ENCODE measurements at places on chromosomes 13 and 19. TPM values are rescaled to one million over a fixed set of nuclear protein-coding genes. Genes with fewer than 3 reads are reported as not detected.
A peak's percentile ranks its signal among the peaks of the same experiment; 100 is the strongest.

- H3K36me3 ChIP-seq = peaks cover 50% of the 10 kb centered on the region
- H3K27ac ChIP-seq = no peak overlapping the region
- no peaks in the 10 kb centered on the region for H3K27me3 ChIP-seq
These were observed 19.7 kb downstream of the ZNF433 start for GRCh38 chr19:12015753-12016116.

The TSSK6 gene
- not detected for total RNA-seq

The CLDND2 gene
- not detected for total RNA-seq

The CEBPA gene
- total RNA-seq = 14.9 TPM

DNA sequence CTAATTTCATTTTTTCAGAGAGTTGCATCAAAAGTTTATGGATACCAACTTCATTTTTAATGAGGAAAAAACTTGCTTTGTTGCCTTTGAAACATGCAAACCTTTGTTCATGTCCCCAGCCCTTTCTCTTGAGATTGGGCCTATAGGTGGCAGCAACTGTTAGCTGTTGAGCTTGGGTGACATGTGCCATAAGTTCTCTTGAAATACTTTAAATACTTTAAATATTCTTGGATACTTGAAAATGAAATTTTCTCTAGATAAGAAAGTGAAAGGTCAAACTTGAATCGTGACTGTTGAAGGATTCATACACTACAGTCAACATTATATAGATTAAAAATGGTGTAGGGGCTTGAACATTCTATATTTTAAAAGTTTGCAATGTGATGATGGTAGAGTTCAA, 294.9 kb downstream of the NDFIP2 start:
- no peaks in the 10 kb centered on the region for H3K27me3 ChIP-seq
- H3K4me3 ChIP-seq = no peak overlapping the region
- H3K36me3 ChIP-seq = no peaks in the 10 kb centered on the region
- no peak overlapping the region for H3K27ac ChIP-seq

The SELENOV gene
- total RNA-seq = not detected

DNA sequence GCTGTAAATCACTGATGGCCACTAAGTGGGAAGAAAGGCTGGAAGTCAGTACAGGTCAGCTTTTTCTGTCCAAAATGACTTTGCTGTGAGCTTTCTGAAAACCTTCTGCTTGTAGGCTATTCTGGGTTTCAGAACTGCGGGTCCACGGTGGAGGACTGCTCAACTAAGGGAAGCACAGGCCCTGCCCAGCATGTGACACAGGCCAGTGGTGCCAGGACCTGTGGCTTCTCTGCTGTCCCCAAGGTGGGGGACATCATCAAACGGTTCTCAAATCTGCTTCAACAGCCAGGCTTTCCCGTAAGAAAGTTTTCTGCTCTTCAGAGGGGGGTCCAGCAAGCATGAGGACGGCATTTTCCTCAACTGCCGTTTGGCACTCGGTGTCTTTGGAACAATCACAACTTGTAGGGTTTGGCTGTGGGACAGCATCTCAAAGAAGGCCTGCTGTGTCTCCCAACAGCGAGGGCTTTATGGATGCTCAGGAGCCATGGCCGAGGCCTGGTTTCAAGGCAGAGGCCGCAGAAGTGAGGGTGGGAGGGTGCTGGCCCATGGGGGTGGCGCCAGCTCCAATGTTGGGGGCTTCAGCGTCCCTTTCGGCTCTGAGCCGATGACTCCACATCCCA, 3.8 kb downstream of the SGTA start:
- no peak overlapping the region for H3K4me3 ChIP-seq
- DNase-seq = no peak
- H3K4me1 ChIP-seq = peaks cover 7% of the 10 kb centered on the region
- no peak overlapping the region for H3K27ac ChIP-seq

The PEG3 gene
- total RNA-seq = 6.1 TPM

DNA sequence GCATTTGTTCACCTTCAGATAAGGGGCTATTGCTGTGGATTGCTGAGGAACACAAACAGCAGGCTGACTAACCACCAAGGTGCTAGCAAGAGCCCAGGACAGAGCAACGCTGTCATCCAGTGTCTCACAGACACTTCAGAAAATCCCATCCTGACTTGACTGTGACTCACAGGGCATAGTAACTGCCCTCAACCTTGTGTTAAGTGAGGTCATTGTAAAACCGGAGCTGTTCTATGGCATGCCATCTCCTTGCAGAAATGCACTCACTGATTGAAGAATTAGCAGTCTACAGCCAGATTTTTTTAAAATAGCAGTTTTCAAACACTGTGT, 51.1 kb downstream of the TNFRSF19 start:
- no peak overlapping the region for H3K27ac ChIP-seq
- no peaks in the 10 kb centered on the region for H3K4me1 ChIP-seq
- H3K36me3 ChIP-seq = no peaks in the 10 kb centered on the region
- H3K27me3 ChIP-seq = no peaks in the 10 kb centered on the region

The KCNC3 gene
- total RNA-seq = 3.8 TPM

DNA sequence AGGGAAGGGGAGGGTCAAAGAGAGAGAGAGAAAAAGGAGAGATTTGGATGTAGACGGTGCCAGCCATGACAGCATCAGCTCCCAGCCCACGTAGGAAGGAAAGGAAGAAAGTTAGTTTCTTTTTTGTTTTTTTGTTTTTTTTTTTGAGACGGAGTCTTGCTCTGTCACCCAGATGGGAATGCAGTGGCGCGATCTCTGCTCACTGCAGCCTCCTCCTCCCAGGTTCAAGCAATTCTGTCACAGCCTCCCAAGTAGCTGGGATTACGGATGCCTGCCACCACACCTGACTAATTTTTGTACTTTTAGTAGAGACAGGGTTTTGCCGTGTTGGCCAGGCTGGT, 27.6 kb downstream of the ELL start:
- H3K36me3 ChIP-seq = no peaks in the 10 kb centered on the region
- peak overlapping the region; percentile 26 for H3K27ac ChIP-seq
- no peaks in the 10 kb centered on the region for H3K27me3 ChIP-seq
- no peak for DNase-seq
- H3K4me1 ChIP-seq = peaks cover 4% of the 10 kb centered on the region

The ANGPTL8 gene
- not detected for total RNA-seq

- H3K4me1 ChIP-seq = no peaks in the 10 kb centered on the region
- H3K4me3 ChIP-seq = no peak overlapping the region
- no peak for DNase-seq
- H3K27me3 ChIP-seq = no peaks in the 10 kb centered on the region
- H3K36me3 ChIP-seq = no peaks in the 10 kb centered on the region
These were observed 496.2 kb upstream of the KLHL1 start for GRCh38 chr13:70604448-70604847.

DNA sequence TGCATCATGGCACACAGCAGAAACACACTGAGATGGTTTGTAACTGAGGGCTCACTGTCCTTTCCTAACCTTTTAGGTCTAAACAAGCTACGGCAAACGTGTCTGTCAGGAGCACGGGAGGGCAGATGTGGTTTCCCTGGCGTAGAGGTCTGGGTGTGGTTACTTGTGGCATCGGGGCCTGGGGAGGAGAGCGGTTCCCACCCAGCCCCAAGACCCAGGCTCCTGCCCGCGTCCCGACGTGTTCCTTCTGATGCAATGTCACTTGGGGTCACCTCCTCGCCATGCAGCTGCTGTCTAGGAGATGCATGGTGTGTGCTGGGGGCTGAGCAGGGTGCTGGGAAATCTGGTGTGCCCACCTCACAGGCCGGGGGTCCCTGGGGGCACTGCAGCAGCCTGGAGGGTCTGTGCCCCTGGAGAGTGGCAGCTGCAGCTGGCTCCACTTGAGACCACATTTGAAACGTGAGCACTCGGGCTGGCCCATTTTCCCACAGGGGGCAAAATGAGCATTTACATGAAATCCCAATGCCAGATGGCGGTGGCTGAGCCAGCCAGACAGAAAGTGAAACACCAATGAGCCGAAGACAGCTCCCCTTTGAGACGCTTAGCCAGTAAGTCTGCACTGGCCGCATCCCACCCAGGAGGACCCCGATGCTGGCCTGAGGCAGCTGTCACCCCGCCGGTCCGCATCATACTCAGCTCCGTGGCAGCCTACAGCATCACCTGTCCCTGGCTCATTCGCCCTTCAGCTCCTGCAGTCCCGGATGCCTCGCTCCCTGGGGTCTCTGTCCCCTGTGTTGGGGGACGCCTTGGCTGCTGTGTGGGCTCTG, 22.3 kb upstream of the MYDGF start:
- H3K4me1 ChIP-seq = no peaks in the 10 kb centered on the region
- DNase-seq = no peak
- H3K27me3 ChIP-seq = no peaks in the 10 kb centered on the region
- H3K4me3 ChIP-seq = no peak overlapping the region
- no peak overlapping the region for H3K27ac ChIP-seq
- peaks cover 90% of the 10 kb centered on the region for H3K36me3 ChIP-seq

The TEKTIP1 gene
- total RNA-seq = not detected

The LRG1 gene
- 3.3 TPM for total RNA-seq

DNA sequence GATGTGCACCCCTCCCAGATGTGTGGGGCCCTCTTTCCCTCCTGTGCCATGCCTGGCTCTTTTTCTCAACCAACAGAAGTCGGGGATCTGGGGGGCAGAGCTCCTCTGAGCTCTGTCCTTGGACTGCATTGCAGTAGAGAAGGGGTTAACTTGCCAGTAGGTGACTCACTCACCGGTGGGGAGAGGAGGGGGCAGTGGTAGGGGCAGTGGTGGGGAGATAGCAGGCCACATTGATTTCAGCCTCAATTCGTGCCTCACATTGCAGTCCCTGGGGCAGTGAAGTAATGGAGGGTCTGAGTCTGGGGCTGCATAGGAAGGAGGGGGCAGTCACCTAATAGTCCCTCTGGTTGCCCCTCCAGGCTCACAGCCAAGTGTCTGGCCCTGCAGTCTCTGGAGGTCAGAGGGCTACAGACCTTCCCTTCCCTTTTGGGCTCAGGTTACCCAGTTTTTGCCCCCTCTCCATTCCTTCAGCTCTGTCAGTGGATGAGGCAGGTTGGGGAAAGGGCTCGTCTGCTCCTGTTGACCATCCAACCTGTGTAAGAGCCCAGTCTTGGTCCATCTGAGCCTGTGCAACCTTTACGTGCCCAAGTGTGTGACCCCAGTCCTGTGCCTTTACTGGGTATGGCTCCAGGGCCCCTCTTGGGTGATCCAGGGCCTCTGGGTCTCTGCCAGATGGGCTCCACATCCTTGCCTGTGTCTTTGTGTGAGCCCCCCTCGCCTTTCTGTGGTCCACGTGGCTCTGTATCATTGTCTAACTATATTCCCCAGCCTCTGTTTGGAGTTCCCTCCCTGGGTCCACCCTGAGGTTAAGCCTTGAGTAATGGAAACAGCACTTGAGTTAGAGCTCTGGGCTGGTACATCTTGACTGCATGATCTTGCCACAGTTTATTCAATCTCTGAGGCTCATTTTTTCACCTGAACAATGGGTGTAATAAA, 13.0 kb downstream of the CIC start:
- DNase-seq = no peak
- H3K4me3 ChIP-seq = peak overlapping the region; percentile 86
- peak overlapping the region; percentile 96 for H3K27ac ChIP-seq

All from ascending aorta (tissue), 2 donors.